ENCODE measurements at places on chromosomes 16 and 17. TPM values are rescaled to one million over a fixed set of nuclear protein-coding genes. Genes with fewer than 3 reads are reported as not detected.

OSGIN1 gene
- total RNA-seq: 41.3 TPM

TRPV2 gene
- total RNA-seq: 5.3 TPM

PIPOX gene
- total RNA-seq: 2.8 TPM

AXIN2 gene
- total RNA-seq: 0.78 TPM

JUP gene
- total RNA-seq: 259 TPM

PPM1D gene
- total RNA-seq: 10.4 TPM

GCGR gene
- not detected for total RNA-seq

EMC8 gene
- total RNA-seq: 44.0 TPM

ADAD2 gene
- not detected for total RNA-seq

DNA sequence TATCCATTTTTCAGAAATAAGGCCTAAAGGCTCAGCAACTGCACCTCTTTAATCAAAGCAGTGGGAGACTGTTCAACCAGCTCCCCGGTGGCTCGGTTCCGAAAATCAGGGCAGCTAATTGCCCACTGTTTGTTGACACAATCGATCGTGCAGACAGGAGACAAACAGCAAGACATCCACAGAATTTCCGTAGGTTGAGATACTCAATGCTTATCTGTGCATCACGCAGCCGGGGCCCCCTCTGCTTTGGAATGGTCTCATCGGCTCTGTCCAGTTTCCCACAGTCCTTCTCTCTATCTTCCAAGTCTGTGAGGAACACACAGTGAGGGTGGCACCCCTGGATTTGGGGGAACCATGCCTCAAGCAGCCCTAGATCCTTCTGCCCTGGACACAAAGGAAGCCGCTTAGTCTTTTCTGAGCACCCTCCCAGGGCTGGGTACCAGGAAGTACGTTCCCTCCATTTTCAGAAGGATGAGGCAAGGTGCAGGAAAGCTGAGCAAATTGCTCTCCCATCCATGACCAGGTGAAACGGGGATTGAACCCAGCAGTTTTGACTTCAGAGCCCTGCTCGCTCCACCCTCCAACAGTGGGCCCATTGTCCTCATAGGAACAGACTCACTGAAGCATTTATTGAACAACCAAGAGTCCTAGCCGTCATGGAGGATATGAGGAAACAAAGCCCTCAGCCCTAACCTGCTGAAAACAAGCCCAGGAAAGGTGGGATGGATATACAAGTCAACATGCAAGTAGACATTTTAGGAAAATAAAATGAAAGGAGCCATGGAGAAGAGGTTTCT, 70.7 kb downstream of the C16orf95 start:
- no peak for DNase-seq

- no peak for DNase-seq
These were observed 2.9 kb downstream of the SLC13A5 start for GRCh38 chr17:6710317-6710716.

DNA sequence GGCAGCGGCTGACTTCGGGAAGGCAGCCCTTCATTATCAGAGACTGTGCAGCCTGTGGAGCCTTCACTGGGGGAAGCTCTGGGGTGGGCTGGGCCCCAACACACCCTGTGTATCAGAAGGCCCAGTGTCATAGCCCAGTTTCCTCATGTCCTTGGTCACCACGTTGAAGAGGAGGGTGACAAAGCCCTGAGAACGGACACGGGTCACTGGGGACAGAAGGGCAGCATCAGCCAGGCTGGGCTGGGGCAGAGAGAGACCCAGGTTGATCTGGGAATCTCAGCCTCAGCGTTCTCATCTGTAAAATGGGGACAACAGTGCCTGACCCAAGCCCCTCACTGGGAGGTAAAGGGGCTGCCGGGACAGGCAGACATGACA, 19.3 kb downstream of the B9D1 start:
- no peak for DNase-seq

DNA sequence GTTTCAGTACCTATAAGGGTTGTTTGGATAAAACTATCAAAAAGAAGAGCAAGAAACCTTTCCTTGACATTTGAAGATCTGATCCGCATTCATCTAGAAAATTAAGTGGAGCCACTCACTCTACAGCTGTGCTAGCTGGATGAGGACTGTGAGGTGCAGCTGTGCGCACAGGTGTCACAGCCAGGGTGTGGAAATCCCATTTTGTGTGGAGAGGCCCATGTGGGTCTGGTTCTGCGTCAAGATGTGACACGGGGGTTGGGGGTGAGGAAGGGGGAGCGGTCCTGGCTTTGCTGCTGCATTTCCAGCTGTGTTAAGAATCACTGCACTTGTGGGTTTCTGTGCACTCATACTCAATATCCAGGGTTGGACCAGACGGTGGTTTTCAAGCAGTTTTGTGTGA, 70.7 kb downstream of the CLEC16A start:
- no peak for DNase-seq

DNA sequence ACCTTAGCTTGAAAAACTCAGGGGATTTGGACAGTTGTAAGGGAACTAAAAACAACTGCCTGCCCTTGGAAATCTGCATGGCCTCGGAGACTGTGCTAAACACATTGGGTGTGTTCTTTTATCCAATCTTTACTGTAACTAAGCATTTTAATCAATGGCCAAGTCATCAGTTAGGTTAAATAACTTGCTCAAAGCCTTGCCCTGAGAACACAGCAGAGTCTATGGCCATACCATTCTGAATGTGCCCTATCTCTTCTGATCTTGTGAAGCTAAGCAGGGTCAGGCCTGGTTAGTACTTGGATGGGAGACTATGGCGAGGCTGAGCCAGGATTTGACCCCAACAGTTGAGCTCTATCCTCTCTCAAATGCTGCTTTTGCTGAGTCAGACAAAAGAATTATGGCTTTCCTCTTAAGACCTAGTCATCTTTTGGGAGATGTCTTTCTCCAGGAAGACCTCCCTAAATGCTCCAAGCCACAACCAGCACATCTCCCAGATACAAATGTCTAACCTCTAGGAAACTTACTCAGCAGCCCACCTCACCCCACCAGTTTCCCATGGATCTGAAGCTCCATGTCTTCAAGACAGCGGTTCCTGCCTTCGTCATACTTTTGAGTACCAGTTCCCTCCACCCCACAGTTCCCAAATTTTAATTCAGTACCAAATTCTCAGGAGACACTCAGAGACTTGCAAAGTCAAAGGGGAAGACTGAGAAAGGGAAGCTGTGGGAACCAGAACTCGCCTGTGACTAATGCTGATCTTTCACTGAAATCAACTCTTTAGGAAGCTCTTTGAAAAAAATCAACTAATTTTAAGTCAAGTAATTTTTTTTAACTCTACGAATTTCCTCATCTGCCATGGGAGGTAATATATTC, 336.1 kb downstream of the MAF start:
- DNase-seq: no peak

GRCh38 chr17:79845601-79845949, 6.3 kb upstream of the CBX4 start:
- DNase-seq: no peak

- DNase-seq: peak; percentile 34
These were observed 77.4 kb upstream of the TOB1 start for GRCh38 chr17:50943575-50943933.

- peak; percentile 30 for DNase-seq
These were observed 27.9 kb upstream of the BCAR1 start for GRCh38 chr16:75279305-75279704.

- DNase-seq: no peak
These were observed 374.8 kb downstream of the ZFHX3 start for GRCh38 chr16:72673118-72673517.

DNA sequence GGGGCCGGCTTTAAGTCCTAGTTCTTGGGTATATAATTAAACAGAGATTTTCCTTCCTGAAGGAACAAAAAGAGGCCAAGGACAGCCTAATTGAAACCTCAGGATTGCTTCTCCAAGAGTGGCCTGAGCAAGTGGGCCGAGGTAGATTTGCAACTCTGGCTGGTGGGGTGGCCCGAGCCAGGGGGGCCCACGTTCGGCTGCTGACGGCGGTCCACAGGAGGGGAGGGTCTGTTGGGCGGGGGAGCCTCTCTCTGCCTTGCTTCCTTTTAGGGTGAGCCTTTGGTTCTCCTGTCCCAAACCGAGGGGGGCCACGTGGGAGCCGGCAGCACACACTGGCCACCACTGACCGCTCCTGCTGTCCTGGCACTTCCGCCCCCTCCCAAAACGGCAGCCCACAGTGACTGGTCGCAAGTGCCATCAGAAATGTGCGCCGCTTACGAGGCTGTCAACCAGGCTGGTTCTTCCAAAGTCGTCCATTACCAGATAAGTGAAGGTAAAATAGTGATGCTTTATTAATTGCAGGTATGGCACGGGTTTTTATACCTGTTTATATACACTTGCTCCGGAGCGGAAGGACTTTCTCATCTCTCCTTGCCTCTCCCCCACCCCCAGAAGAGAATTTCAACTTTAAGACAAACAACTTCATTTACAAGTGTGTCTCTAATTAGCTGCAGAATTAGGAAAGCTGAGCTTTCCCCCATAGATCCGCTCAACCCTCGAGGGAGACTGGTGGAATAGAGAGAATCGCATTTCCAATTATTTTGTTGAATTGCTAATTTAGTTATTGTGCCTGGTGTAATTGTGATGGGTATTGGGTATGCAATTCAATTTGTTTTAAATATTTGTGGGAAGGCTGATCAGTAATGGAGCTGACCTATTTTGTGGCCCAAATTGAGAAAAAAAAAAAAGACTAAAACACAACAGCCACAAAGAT, 117.8 kb downstream of the AATF start:
- DNase-seq: no peak

GRCh38 chr17:82242977-82243647, 14.3 kb downstream of the SLC16A3 start:
- no peak for DNase-seq

GRCh38 chr16:851871-852270, 51.3 kb upstream of the GNG13 start:
- DNase-seq: no peak

DNA sequence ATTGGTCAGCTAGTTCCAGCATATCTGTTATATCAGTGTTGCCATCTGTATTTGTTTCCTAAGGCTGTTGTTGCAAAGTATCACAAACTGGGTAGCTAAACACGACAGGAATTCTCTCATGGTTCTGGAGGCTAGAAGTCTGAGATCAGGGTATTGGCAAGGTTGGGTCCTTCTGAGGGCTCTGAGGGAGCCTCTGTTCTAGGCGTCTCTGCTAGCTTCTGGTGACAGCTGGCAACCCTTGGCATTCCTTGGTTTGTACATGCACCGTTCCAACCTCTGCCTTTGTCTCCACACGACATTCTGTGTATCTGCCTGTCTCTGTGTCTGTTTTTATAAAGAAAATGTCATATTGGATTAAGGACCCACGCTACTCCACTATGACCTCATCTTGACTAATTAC, 219.9 kb upstream of the NLRP1 start:
- DNase-seq: no peak

DNA sequence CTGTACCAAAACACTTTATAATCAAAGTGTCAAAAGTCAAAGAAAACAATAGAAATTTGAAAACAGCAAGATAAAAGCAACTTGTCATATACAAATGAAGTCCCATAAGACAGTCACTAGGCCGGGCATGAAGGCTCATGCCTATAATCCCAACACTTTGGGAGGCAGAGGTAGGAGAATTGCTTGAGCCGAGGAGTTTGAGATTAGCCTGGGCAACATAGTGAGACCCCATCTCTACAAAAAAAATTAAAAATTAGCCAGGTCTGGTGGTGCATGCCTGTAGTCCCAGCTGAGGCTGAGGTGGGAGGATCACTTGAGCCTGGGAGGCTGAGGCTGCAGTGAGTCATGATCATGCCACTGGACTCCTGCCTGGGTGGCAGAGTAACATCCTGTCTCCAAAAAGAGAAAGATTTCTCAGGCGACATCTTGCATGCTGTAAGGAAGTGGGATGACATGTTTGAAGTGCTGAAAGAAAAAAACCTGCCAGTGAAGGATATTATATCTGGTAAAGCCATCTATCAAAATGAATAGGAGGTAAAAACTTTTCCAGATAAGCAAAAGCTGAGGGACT, 98.7 kb upstream of the NACA2 start:
- DNase-seq: no peak

- no peak for DNase-seq
These were observed 515 bp downstream of the SUMO2 start for GRCh38 chr17:75182319-75182568.

DNA sequence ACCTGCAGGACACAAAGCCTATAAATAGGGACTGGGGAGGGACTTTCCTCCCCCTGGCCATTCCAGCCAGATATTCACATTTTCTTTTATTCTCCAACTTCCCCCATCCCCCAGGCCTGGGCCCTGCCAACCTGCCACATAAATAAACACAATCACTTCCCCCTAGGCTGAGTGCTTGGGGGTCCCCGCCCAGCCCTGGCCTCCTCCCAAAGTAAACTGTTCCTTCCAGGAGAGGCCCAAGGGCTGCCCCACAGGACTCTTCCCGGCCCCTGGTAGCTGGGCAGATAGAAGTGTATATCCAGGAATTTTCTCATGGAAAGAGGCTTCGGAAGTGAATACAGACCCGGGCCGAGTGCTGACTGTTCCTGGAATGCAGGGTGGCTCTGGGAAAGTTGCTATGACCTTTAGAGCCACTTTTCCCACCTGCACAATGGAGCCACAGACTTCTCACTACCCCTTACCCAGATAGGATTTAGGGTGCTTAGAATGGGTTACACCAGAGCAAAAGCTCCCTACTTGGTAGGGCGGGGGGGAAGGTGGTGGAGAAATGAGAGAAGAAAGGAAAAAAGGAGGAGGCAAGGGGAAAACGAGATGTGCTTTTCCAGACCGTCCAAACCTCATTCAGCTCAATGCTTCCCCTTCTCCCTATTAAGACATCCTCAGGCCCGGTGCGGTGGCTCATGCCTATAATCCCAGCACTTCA, 8.5 kb downstream of the CSF3 start:
- DNase-seq: no peak

GRCh38 chr17:78789149-78789662, 7.1 kb upstream of the CYTH1 start:
- DNase-seq: no peak

DNA sequence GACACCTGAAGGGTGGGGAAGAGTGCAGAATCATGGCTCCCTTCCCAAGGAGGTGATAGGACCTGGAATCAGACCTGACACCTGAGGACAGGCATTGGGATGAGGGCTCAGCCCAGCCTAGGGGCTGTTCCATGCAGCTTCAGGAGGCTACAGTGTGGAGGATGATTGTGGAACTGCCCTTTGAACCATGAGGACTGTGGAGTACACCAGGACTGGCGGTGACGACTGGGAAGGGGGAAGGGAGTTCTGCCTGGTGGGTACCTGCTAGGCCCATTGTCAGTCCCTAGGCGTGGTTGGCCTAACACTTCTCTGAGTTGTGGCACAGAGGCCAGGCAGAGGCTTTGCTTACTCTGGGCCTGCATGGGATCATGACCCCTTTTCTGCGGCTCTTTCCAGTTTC, 76.1 kb downstream of the MPRIP start:
- no peak for DNase-seq

- no peak for DNase-seq
These were observed 16.4 kb downstream of the NTN1 start for GRCh38 chr17:9037736-9038135.

- no peak for DNase-seq
These were observed 39.7 kb downstream of the BRCA1 start for GRCh38 chr17:43085474-43085873.

- no peak for DNase-seq
These were observed 3.5 kb upstream of the DLX4 start for GRCh38 chr17:49965524-49965909.

Measured in PC-9 (cell line).